ENCODE measurements at places on chromosomes 7 and 10.

- no peak for DNase-seq
Observed at GRCh38 chr7:86844608-86845007, 200.9 kb downstream of the GRM3 start.

- no peak for DNase-seq
Observed at GRCh38 chr10:32952094-32952493, 5.9 kb downstream of the ITGB1 start.

DNA sequence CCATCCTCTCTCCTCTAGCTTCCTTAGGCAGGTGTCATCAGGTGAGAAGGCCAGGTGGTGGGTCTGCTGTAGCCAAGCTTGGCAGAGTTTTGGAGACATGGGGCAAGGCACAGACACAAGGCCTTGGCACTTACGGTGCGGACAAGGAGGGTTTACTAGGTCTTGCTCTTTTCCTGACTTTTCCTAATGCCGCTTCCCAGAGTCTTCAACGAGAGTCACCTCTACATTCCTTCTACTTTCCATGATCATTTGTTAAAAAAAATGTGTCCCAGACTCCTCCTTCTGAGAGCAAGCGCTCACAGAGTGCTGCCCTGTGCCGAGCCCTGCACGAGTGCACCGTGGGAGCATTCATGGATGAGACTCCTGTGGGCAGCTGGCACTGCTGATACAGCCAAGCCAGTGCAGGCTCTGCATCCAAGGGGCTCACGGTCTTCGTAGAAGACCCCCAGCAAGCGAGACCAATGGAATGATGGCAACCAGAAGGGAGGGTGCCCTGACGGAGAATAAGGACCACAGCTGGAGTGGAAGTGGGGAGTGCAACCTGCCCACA is 243.0 kb upstream of the MKI67 start:
- DNase-seq = no peak

GRCh38 chr7:156764766-156765165 is 124.2 kb downstream of the RNF32 start:
- DNase-seq = no peak

DNA sequence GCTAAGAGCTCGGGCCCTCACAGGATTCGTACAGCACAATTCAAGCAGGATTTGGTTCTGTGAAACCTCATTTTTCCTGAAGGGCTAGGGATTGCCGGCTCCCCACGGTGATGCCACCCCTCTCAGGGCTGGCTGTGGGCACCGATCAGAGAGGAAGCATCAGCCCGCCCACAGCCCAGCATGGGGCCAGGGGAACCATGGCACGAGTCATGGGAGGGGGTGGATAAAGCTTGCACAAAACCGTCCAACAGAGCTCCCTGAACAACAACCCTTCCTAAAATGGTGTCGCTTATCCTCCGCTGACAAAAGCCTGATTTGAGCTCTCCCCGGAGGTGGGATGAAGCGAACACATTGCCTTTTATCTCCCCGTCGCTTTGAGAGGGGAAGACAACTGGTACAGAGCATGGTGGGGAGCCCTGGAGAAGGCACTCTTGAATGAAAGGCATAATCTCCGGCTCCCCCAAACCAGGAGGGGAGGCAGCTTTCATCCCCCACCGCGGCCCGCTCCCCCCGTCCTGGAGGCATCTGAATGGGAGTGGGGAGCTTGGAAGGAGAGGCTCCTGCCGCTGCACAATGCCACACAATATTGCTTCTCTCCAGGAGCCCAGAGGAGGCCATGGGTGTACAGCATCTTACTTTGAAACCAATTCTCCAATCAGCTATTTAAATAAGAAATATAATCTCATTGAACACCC is 144.0 kb downstream of the RPS24 start:
- no peak for DNase-seq
